AG04449 (cell line): ENCODE measurements at places on chromosomes 1 and 21.
A peak's percentile ranks its signal among the peaks of the same experiment; 100 is the strongest.

DNA sequence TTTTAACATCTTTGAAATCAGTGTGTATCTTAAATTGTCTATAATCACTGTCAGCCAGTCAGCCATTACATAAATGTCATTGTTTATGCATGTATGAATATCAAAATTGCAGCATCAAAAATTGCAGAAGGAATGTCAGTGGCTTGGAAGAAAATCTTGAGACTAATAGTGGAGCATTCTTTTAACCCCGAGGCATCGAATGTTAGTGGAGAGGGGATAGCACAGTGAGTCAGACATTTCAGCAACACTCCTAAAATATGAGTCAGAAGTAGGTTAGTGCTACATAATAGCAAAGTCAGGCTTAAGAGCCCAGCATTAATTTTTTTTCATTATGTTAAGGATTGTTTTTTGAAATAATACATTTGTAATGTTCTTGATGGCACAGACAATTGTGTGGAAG lies 45.5 kb downstream of the SNRPE start:
- DNase-seq, result peak; percentile 77

- DNase-seq, result no peak
Measured at GRCh38 chr1:154468535-154469250, 33.3 kb upstream of the TDRD10 start.

DNA sequence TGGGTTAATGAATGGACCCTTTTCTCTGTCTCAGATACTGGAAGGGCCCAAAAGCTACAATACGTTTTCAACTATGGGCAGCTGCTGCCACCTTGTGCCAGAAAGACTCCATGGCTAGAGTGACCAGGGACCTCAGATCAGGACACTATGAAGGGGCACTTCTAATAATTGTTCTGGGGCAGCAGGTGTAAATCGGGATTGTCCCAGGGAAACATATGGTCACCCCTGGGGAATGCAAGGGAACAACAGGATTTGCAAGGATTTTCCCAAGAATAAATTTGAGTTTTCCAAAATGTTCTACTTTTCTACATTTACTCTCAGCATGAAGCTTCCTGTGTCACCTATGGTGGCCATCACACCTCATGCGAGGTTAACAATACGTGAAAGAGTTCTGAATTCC lies 12.0 kb upstream of the FCAMR start:
- no peak for DNase-seq

- no peak for DNase-seq
Measured at GRCh38 chr1:202576816-202577215, 133.4 kb downstream of the SYT2 start.

DNA sequence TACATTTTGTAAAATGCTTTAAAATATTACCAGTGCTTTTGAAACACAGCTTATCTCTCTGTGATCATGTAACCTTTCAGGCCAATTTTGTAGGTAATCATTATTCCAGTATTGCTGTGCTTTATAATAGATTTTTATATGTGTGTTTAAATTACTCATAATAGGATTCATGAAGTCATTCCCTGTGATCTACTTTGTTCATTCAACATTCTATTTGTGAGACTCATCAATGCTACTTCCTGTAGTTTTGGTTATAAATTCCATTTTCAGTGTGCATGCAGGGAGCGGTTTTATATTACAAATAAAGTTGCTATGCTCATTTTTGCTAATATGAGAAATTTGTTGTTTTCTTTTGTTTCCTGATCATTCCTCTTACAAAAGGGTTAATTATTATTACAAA lies 4.1 kb upstream of the OR2M5 start:
- no peak for DNase-seq

DNA sequence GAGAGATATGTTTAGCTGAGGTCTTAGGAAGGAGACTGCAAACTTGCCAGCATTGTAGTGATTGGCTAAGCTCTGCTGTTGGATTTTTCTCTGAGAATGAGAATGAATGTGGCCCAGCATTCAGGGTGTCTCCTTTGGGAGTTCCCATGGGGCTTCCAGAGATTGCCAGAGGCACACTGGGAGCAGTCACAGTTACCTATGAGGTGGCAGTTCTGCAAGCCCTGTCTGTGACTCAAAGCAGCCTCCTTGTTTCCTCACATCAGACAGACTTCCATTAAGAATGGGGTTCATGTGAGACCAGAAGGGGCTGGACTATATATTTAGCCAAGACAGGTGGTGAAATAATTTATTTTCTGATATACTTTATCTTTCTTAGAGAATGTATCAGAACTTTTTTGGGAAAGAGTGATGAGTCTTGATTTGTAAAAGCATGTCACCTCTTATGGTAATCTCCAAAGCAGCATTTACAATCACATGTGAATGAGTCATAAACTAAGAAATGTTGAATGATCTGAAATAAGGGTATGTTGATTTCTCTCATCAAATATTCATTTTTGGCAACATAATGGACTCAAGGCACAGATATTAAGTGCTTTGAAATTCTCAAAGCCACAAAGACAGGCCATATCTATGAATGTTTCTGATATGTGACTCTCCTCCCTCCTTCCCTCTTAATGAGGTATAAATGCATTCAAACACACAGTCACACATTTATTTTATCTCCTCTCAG lies 9.5 kb upstream of the SLC19A2 start:
- DNase-seq, result no peak

- no peak for DNase-seq
Measured at GRCh38 chr1:224791362-224791941, 138.0 kb upstream of the DNAH14 start.

- DNase-seq, result no peak
Measured at GRCh38 chr1:116382321-116382720, 9.3 kb downstream of the ATP1A1 start.

- no peak for DNase-seq
Measured at GRCh38 chr1:211715971-211716370, 40.5 kb upstream of the NEK2 start.

- DNase-seq, result no peak
Measured at GRCh38 chr1:169648709-169649108, 18.8 kb upstream of the SELP start.

DNA sequence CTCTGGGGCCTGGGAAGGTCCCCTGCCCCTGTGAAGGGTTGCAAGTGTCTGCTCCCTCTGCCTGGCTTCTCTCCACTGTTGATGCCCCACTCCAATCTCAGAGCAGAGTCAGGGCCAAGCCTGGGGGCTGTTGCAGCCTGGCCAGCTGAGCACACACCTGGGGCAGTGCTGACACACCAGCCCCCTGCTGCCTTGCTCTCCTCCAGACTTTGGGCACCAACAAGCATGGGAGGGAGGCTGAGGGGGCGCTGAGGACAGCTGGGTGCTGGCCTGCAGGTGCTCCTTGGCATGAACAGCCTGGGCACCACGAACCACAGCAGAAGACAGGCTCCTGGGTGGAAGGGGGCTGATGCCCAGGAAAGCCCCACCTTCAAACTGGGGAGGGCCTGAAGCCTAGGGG lies 9.6 kb upstream of the MTR start:
- no peak for DNase-seq

DNA sequence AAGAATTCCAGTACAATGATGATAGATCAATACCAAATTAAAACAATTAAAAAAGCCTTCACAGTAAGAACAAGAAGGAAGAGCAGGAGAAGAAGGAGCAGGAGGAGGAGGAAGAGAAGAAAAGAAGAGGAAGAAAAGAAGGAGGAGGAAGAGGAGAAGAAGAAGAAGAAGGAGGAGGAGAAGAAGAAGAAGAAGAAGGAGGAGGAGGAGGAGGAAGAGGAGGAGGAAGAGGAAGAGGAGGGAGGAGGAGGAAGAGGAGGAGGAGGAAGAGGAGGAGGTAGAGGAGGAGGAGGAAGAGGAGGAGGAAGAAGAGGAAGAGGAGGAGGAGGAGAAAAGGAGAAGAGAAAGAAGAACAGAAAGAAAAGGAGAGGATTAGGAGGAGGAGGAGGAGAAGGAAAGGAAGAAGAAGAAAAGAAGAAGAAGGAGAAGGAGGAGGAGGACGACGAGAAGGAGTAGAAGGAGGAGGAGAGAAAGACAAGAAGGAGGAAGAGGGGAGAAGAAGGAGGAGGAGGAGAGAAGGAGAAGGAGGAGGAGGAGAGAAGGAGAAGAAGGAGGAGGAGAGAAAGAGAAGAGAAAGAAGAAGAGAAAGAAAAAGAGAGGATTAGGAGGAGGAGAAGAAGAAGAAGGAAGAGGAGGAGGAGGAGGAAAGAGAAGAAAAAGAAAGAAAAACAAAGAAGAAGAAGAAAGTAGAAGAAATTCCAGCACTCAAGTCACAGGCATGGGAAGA lies 68.5 kb upstream of the GRIK3 start:
- DNase-seq, result no peak

DNA sequence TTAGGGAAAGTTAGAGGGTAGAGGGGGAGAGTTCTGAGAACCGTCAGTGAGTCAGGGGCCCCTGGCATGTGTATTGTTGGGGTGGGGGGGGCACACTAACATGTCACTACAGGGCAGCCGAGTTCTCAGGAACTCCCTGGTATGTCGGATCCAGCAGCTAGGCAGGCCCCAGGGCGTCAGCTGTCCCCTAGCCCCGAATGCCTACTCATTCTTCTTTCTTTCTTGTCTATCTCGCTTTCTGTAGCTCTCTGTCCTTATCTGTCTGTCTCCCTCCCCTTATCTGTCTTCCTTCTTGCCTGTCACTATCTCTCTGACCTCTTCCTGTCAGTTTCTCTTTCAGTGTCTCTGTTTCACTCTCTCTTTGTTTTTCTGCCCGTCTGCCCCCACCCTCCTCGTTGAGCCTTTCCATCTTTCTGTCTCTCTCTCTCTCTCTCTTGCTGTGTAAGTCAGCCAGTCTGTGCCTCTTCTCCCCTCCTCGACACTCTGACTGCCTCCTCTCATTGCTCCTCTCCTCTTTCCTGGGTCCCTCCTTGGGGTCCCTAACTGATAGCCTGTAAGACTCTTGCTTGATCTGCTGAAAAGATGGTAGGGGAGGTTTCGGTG lies 2.4 kb downstream of the NTRK1 start:
- no peak for DNase-seq

- DNase-seq, result no peak
Measured at GRCh38 chr1:14055442-14056223, 355.6 kb downstream of the PRDM2 start.

- DNase-seq, result no peak
Measured at GRCh38 chr1:33088119-33088906, 7.4 kb downstream of the AZIN2 start.

GRCh38 chr1:24899581-24900485 lies 30.2 kb downstream of the RUNX3 start:
- DNase-seq, result no peak

DNA sequence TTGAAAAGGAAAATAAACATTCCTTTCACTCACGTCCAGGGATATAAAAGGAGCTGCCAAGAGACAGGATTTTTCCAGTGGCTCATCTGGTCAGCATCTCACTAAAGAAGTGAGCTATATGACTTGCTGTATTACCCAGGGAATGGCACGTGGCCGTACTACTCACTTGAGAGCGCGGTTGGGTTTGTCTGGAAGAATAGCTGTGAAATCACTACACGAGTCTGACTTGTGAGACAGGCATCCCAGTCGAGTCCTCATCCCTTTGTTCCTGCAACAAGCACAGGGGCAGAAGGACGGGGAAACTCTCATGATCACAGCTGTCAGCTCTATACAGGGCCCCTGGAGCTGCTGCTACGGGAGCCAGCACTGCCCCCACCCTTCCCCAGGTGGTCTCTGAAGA lies 17.7 kb downstream of the RGS8 start:
- DNase-seq, result no peak

DNA sequence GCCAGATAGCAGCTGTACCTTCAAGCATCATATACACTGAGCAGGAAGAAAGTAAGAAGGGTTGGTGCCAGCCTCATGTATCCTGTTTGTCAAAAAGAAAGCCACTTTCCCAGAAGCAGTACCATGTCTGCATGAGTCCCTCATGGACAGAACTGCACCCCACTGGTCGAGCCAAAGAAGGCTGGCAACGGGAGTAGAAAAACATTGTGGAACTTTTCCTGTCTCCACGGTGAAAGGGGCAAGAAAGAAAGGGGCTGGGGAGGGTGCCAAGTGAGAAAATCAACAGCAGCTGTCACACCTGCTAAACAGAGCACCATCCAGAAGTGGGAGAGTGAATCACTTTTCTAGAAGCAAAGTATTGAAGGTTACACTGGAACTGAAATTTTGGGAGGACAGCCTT lies 621.7 kb downstream of the LMO4 start:
- no peak for DNase-seq

DNA sequence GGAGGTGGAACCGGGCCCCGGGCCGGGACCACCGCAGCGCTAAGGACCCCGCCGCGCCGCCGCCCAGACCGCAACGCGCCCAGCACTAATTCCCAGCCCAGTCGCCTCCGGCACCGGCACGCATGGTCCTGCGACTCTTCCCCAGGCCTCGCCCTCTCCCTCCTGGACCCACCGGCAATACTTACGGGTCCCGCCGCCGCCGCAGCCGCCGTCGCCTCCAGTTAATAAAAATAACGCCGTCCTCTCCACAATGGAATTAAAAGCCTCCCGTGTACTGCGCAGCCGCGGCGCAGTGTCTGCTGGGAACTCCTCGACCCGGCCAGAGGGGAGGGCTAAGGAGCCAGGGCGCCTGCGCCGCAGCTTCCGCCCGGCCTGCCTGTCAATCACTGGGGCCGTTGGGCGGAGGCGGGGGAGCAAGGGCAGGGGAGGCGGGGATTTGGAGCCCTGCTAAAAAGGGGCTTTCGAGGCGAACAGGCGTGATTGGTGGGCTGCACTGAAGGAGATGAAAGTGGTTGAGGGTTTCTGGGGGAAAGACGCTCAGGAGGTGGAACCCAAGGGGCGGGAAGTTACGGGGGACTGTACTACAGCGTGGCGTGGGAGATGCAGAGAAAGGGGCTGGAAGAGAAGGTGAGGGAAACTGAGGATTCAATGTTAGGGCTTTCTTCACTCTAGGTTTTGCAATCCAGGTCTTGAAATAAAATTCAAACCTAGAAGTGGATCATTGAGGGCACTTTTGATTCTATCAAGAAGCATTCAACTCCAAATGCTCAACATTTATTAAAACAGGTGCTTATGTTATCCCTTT lies at the start of gene ZNF281:
TSS of gene ZNF281 (minus strand) at position 276 of the 805 bp plus-strand sequence. CDS start 331 bp downstream, outside the sequence.
- DNase-seq, result peak; percentile 46

GRCh38 chr1:183087001-183087400 lies 63.8 kb downstream of the LAMC1 start:
- DNase-seq, result no peak

- DNase-seq, result no peak
Measured at GRCh38 chr1:60890664-60891063, 191.7 kb upstream of the NFIA start.

- DNase-seq, result no peak
Measured at GRCh38 chr1:153262070-153262366, 2.5 kb downstream of the LORICRIN start.

DNA sequence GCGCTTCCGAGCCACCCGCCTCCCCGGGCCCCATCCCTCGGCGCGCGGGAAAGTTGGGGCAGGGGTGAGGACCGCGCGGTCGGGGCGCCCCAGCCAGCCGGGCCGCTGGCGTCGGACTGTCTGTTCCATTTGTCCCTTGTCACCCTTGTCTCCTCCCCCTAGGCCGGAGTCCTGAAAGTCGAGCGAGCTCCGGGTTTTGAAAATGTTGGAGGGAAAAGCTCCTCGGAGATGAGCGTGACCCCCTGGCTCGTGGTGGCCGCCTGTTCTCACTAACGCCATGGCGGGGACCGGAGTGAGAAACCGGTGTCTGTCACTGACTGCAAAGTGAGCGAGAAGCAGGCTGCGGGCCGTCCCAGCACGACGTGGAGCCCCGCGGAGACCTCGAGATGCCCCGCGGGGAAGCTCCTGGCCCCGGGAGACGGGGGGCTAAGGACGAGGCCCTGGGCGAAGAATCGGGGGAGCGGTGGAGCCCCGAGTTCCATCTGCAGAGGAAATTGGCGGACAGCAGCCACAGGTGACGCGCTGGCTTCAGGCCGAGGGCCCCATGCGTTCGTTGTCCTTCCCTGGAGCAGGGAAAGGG lies 491 bp downstream of the PER3 start:
- DNase-seq, result no peak
